ENCODE measurements at places on chromosomes 7 and 10.

DNA sequence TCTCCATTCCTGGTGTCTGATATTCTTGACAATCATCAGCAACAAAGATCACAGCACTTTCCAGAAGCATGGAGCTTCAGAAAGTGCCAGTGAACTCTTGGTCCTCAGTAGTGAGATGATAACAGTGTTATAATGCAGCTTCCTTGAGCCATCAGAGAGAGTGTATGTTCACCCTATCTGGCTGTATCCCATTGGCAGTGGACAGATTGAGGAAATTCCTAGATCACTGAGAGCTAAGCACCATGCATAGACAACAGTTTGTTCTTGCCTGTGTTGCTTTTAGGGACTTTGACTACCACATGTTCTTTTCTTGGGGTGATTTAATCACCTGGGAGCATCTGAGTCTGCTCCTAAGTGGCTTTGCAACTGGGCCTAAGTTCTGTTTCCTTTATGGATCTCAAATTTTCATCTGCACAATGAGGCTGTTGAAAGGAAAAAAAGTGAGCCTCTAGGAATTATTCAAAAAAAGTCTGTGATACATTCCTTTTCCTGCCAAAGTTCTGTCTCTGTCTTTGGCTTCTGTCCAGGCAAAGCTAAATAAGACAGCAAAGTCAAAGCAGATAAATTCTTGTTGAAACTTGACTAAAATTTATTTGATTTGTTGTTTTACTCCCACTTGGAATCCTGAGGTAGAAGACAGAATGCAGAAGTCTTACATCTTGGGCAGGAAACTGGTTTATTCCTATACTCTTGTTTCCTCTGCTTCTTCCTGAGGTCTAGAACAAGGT lies 14.5 kb upstream of the ZNF282 start:
- no peak for DNase-seq

DNA sequence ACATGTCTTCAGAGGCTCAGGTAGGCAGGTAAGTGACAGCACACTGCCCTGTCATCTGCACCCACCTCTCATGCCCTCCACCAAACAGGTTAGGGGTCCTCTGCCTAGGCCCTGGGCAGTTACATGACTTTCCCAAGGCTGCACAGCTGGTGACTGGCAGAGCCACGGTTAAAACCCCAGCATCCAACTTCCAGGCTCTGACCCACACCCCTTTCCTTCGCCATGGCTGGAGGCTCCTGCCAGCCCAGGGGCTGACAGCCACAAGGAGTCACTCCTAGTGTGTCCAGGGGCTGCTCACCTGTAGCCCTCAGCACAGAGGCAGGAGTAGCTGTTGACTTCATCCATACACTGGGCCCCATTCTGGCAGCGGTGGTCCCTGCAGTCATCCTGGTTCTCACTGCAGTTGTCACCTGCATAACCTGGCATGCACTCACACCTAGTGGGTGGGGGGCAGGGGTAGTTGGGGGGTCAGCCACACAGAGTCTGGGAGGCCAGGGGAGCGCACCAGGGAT lies 175.0 kb downstream of the SLIT1 start:
- no peak for DNase-seq

- DNase-seq = no peak
These were observed 52.6 kb downstream of the HTR7 start for GRCh38 chr10:90805206-90805605.

DNA sequence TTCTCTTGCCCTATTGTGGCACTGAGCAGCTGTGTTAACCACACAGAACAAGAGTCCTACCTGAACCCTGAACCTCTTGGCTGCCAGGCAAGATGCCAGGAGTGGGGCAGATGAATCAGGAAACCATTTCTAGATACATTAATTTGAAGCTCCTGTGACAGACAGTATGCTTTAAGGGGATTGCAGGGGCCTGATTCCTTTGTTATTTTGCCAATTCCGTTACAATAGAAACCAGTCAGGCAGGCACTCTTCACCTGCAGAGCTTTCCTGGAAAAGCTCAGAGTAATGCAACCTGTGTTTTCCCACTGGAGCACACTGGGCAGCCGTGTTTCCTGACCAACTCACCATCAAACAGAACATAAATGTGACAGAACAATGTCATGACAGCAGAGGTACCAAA lies 233.1 kb downstream of the BMPER start:
- no peak for DNase-seq

GRCh38 chr7:104983076-104983577 lies 30.9 kb upstream of the KMT2E start:
- DNase-seq = no peak

GRCh38 chr7:83782628-83783027 lies 133.7 kb upstream of the SEMA3E start:
- DNase-seq = no peak

DNA sequence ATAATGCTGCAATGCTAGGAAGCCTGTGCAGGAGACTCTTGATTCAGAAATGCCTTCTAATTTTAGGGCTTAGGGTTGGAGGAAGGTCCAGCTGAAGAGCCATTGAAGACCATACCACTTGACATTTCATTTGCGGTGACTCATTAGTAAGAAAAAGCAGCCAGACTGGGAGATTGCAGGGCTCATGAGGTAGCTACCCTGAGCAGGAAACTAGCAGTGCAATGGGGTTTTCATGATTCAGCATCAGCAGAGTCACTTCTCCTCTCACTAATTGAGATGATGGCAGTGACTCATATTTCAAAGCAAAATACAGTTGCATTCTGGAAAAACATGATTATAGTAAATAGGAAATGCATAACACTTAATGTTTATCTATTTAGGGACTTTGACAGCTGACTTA lies 434.1 kb downstream of the DNAJB9 start:
- no peak for DNase-seq

GRCh38 chr10:8975535-8975934 lies 921.0 kb downstream of the GATA3 start:
- no peak for DNase-seq

DNA sequence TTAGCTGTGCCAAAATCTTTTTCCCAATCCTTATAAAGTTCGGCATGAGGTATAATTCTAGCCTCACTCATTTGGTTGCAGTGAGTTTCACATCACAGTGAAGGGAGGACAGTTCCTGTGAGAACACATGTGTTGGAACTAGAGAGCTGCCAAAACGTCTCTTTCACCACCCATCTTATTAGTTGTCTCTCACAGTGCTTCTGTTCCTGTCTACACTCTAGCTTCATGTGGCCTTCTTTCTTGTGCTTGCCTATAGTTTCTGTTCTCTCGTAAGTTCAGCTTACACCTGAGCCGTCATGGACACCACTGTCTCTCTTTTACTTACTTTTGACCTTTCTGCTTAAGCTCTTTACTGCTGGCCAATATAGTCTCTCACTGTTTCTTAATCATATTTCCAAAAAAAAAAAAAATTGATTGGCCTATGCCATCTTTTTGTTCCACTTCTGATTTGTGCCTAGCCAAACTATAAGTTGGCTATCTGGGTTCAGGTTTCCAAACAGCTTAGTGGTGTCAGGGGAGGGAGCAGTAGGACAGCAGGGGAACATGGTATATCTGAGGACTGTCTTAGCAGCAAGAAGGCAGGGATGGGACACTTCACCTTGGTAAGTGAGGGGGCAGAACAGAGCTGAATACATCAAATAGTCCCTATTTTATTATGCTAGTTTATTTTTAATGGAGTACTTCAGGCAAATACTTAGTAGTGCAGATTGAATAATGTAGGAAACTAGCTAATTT lies 38.0 kb downstream of the ZNRF2 start:
- no peak for DNase-seq

DNA sequence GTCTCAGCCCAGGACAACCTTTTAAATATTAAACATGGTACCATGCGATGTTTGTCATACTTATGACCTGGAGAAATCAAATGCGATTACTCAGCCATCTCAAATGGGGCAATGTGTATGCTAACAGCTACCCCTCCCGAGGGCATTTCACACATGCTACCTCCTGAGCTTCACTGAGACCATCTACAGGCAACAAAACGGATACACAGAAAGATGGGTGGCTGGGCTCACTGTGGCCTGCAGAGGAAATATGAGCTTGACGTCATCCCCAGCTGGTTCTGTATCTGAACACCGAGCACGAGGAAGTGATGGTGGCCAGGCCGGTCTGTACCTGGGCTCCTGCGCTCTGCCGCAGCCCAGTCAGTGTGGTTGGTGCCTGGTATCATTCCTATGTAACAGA lies 374.3 kb downstream of the RPS24 start:
- no peak for DNase-seq

DNA sequence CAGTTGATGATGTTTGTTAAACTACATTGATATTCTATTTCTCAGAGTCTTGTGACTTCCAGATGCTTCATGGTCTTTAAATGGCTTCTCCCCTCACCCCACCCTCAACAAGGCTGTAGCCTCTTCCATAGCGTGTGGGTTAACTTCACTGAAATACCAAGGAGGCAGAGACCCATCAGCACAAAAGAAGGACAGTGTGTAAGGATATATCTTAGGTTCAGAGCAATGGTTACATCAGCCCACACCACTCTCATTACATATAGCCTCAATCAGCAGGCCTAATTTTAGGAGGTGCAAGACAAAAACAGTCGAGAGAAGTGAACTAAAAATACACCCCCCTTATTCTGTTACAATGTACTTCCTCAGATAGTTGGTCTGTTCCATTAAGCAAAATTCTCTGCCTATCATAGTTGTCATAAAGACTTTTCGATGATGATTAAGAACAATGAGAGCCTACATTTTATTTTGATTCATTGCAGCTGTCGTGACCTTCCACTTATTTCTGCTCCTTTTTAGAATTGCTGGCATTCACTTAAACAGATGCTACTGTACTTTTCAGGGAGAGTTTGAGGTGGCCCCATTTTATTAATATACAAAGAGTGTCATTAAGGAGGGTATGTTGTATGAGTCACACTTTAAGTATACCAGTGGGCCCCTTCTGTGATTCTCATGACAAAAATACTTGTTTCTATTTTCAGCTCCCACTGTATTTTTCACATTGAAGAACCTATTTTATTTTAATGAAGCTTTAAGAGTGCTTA lies 52.1 kb downstream of the WIPF3 start:
- no peak for DNase-seq

- no peak for DNase-seq
These were observed 7.4 kb upstream of the SAMD8 start for GRCh38 chr10:75103881-75104686.

DNA sequence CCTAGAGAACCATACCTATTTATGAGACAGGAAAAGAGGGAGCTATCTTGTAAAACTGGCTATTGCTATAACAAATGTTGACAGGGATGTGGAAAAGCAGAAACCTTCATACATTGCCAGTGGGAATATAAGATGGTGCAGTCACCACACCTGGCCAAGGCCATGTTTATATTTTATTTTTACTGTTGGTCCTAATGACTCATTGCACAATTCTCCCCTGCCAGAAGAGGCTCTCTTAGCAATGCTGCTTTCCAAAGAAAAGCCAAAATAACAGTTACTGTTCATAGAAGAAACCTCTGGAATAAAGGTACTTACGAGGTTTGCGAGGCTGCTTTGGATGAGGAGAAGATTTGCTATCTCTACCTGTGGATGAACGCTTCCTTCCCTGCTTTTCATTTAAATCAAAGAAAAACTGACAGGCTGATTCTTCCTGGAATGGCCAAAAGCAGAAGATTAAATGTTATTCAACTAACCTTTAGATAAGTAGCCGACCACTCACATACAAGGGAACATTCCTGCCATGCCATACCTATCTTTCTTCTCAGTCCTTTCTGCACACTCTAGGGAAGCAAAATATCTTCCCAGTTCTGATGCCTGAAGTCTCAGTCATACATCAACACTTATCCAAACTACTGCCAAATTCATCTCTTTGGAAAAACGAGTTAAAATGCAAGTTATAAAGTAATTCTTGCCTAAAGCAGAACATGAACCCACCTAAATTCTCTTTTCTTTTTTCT lies 16.3 kb upstream of the CHUK start:
- DNase-seq = no peak

GRCh38 chr10:89490596-89491335 lies 44.6 kb downstream of the SLC16A12 start:
- DNase-seq = no peak

GRCh38 chr7:55078465-55079372 lies 59.9 kb downstream of the EGFR start:
- no peak for DNase-seq

DNA sequence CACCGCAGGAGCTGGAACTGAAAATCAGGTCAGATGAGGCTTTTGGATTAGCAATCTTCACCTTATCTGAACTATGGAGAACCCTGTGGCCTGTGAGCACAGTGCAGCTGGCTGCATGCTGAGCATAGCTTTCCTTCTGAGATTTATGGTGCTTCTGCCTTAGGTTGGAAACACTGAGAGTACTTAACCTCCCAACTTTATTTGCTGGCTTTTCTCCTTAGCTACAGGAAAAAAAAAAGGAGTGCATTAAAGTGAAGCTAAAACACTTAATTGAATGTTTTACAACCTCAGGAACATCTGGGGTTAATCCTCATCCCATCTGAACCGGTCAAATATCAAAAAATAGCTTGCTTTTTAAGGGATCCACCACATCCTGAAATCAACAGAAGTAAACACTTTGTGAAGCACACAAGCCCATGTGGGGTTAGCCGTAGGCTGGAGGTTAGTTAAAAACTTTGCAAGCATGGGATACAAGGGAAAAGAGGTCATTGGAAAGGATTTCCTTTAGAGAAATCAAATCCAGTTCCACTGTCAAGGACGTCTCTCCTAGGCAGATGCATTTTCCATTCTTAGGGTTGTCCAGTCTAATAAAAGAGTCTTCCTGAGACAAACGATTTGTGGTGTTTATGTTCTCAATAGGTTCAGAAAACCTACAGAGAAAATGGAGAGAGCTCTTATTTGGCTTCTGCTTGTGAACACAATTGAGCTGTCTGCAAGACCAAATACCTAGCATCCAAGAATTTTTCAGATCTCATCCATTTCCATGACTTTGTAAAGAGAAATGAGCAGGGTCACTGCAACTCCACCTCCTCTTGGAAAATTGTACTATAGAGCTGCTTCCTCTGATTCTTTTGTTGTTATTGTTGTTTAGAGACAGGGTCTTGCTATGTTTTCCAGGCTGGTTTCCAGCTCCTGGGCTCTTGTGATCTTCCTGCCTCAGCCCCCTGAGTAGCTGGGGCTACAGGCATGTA lies 470.4 kb upstream of the IGFBP3 start:
- DNase-seq = no peak

- DNase-seq = no peak
These were observed 12.5 kb upstream of the INTS1 start for GRCh38 chr7:1516586-1517251.

GRCh38 chr10:88901984-88902789 lies 22.1 kb downstream of the STAMBPL1 start:
- DNase-seq = no peak

DNA sequence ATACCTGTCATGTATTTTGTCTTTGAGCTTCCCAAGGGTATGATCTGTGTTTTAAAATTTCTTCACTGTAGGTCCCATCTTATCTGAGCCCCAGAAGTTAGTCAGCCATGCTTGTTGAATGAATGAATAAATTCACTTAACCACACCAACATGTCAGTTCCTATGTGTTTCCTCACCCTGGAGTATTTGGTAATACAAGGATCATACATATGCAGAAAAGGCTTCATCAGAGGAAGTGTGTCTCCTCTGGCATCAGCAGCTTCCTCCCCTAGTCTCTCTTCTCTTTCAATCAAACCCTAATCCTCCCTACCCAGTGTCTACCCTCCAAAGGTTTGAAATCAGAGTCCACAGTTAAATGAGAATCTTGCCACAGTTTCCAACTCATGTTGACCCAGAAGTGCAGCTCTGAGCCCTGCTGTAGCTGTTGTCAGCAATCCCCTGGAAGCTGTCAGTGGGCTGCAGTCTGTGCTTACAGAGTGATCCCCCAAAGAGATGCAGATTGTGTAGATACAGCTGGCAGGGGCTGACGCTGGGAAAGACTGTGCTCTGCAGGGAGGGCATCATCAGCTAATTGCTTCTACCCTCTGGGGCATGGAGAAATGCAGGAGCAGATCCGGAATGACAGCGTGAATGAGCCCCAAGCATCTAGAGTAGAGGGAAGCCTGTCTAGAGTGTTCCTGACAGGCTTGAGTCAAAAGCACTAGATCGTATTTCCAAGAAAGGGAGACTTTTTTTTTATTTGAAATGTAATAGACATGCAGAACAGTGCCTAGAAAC lies 105.0 kb upstream of the WDR11 start:
- DNase-seq = no peak

All from stimulated activated naive CD4-positive, alpha-beta T cell (primary cell).